ENCODE measurements at places on chromosomes 6 and 20.
A peak's percentile ranks its signal among the peaks of the same experiment; 100 is the strongest.

GRCh38 chr20:23071398-23071797 lies 14.7 kb downstream of the CD93 start:
- no peak for DNase-seq

GRCh38 chr6:105832313-105832761 lies 253.8 kb upstream of the PRDM1 start:
- DNase-seq = no peak

GRCh38 chr6:6660339-6661045 lies 72.0 kb downstream of the LY86 start:
- no peak for DNase-seq

- DNase-seq = no peak
Measured at GRCh38 chr6:144823131-144823530, 538.0 kb downstream of the UTRN start.

GRCh38 chr6:85670573-85670972 lies 27.9 kb upstream of the SYNCRIP start:
- no peak for DNase-seq

DNA sequence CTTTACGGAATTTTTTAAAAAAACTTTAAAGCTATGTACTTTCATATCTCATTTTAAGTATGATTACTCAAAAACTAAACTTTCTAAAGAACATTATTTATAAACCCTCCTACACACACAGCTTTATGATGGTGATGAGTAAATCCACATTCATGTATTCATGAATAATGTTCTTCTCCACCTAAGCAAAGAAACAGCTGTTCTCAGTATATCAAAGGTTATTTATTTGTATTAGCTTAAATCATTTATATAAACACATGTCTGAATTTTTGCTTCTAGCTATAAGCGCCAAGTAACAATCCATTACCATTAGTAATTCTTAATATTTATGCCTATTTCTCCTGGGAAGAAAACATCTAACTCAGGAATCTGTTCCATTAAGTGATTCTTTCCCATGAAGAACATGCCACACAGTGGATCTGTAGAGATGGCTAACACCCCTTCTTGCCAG lies 63.3 kb downstream of the SMLR1 start:
- DNase-seq = no peak

- DNase-seq = no peak
Measured at GRCh38 chr20:19981031-19981451, 36.1 kb upstream of the NAA20 start.

- DNase-seq = no peak
Measured at GRCh38 chr6:52849137-52849536, 8.5 kb upstream of the GSTA5 start.

GRCh38 chr6:149446791-149447376 lies 37.9 kb downstream of the ZC3H12D start:
- no peak for DNase-seq

DNA sequence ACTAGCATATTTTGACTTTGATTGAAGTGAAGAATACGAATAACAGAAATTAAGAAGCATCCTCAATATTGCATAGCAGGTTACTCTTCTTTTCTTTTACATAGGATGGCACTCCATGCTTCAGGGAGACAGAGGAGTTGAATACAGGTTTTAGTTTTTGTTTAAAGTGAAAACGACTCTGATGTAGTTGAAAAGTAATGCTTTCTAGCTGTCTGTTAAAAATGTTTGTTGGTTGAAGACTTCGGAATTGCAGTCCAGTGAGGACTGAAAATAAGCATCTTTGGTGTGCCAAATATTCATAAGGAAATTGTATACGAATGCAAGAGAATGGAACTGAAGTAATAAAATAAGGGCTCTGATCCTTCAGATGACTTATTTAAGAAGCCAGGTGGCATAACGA lies 618 bp upstream of the SLC16A10 start:
- no peak for DNase-seq

DNA sequence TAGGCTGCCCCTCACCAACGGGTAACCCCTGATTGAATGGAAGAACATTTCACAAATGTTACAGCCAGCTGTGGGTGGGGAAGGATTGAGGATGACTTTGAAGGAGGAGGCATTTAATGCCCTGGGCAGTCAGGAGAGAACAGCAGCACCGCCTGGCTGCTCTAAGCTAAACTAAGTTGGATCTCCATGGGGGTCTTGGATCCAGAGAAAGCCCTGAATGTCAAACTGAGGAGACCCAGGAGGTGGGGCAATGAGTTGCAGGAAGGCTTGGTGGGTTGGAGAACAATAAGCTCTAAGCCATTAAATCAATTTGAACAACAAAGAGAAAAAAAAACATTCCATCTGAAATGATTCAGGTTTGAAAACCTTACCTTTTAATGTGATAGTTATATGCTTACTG lies 35.4 kb downstream of the TMX4 start:
- DNase-seq = no peak

DNA sequence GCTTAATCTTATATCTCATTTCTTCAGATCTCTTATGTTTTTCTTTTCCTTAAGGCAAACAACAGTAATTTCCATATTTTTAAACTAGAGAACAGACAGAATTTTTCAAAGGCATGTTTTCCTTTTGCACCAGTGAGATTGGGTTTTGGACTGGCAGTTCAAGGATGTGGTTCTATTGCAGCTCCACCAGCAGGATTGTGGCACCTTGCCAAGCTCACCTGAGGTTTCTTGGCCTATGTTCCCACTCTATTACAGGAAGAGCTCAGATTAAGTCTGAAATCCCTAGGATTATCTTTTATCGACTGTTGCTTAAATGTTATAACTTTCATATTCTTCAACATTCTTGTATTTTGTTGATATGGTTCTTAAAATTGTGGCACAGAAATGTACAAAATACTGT lies 218.9 kb downstream of the PLCB4 start:
- DNase-seq = no peak

DNA sequence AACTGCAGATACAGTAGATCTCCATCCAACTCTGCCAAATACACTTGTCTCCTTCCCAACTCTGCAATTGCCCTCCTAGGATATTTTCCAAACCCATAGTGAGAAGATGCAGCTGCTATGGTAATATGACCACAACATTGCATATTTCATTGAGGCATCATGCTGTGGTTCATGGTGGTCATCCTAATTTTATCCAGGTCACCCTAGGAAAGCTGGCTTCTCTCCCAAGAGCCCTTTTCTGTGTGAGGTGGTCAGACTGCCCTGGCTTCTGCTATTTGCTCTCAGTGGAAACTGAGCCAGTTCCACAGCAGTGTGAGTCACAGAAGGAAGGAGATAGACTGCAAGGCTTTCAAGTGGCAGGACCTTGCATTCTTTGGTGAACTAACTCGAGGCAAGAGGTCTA lies 5.5 kb downstream of the OGFRL1 start:
- DNase-seq = peak; percentile 95

DNA sequence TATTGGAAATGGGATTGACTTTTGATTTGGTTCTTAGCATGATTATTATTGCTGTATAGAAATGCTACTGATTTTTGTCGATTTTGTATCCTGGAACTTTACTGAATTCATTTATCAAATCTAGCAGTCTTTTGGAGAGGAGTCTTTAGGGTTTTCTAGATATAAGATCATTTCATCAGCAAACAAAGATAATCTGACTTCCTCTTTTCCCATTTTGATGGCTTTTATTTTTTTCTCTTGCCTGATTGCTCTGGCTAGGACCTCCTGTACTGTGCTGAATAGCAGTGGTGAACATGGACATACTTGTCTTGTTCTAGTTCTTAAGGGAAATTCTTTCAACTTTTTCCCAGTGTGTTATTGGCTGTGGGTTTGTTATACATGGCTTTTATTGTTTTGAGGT lies 64.6 kb downstream of the ZC2HC1B start:
- no peak for DNase-seq

- DNase-seq = no peak
Measured at GRCh38 chr6:80402266-80402665, 295.8 kb downstream of the BCKDHB start.

DNA sequence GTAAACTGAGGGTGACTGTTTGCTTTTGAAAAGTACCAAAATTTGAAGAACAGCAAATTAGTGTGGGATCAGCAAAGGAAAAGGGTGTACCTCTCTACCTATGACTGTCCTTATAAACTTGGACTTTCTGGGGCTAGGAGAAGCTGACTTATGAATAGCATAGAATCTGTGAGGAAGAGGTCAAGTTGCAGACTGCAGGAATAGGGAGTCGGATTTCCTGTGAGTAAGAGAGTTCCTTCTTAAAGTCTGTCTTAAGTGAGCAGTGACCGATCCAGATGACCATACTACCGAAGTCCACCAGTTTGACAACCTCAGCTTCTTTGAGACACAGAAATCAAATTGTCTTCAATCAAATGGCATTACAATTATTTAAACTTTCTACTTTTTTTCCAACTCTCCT lies 708.7 kb downstream of the UTRN start:
- DNase-seq = no peak

- no peak for DNase-seq
Measured at GRCh38 chr6:31681135-31681671, 336 bp upstream of the LY6G5C start.

DNA sequence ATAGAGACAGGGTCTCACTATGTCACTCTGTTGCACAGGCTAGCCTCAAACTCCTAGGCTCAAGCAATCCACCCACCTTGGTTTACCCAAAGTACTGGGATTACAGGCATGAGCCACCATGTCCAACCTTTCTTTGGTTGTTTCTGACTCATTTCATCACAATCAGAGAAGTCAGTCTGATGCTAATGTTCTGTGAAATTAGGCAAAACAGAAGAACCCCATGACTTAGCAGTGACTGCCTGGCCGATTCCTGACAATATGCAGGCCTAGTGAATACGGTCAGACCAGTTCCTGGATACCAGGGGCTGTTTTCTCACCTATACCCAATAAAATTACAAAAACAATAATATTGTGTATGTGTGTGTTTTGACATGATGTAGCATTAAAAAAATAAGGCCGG lies 58.8 kb upstream of the BTN3A2 start:
- no peak for DNase-seq

- DNase-seq = peak; percentile 35
Measured at GRCh38 chr6:26594730-26595632, 1.8 kb upstream of the ABT1 start.

DNA sequence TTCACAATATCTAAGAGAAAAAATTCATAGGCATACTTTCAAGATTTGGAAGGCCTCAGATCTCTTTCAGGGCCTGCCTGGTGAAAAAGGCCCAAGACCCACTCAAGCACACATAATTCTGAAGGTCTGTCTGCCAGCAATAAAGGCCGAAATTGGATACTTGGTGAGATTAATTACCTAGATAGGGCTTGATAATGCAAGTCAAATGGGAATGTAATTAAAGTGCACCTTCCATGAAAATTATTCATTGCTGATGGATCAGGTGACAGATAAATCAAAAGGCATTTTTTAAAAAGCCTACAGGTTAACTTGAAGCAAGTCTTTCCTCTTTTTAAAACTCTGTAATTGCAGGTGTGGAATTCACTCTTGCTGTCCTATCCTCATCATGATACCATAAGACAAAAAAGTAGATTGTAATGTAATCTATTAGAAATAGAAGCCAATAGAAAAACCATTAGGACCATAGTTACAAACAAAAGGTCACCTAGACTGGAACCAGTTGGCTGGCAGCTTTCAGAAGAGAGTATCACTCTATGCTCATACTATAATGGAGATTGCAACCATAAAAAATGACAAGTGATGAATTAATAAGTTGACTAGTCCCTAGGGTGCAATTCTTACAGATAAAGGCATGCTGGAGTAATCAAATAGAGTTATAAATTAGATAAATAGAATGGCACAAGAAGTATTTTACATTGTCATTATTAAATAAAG lies 77.3 kb downstream of the EPHA7 start:
- DNase-seq = no peak

DNA sequence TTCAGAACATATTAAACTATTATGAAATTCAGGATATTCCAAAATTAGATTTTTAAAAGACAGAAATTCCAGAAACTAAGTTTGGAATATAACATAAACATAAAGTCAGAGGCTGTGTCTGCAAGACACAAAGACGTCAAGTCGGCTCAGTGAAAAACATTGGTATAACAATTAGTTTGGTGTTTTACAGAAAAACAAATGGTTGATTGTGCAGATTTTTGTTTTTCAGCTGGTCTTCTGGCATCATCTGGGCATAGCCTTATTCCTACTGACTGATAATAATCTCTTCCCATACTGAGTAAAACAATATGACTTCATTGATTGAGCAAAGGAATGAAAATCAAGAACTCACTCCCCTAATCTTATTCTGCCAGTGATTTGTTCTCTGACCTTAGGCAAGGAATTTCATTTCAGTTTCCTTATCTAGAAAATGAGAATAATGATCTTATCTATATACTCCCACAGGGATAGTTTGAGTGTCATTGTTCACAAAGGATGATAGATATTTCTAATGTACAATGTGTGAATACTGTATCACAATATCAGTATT lies 84.3 kb downstream of the FRK start:
- no peak for DNase-seq

DNA sequence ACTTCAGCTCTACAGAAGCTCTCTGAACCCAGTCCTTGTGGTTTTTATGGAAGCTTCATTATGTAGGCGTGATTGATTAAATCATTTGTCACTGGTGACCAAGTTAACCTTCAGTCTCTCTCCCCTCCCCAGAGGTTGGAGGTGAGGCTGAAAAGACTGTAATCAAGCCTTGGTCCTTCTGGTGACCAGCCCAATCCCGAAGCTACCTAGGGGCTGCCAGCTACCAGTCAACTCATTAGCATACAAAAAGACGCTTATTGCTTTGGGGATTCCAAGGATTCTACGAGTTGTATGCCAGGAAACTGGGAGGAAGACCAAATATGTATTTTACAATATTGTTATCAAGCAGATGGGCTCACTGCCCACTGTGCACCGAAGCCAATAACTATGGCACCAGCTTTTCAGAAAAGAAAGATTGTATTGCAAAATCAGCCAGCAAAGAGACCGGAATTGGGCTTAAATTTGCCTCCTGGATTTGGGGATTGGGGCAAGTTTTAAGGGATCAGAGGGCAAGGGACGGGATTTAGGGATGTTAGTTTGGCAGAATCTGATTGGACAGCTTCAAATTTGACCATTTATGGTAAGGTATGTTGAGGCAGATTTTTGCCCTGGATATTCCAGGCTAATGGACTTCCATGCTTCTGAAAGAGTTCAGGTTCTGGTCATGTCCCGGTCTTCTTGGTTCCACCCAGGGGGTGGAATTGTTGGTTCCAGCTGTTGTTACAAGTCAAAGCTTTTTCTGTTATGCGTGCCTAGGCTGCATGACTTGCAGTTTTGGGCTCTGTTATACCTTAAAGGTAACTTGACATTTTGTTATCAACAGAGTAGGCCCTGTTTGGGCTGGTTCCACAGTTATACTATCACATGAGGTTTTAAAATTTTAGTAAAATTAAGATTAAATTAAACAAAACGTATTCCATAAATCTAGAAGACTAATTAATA lies 167.4 kb downstream of the COL9A1 start:
- no peak for DNase-seq

GRCh38 chr6:40074306-40075055 lies 140.2 kb upstream of the MOCS1 start:
- no peak for DNase-seq

- DNase-seq = no peak
Measured at GRCh38 chr6:21726676-21727075, 133.1 kb downstream of the SOX4 start.

GRCh38 chr20:49634116-49634515 lies 66.2 kb upstream of the PTGIS start:
- no peak for DNase-seq

Measured in stromal cell of bone marrow (primary cell).